CD4-positive, alpha-beta T cell treated with Interleukin-17A for 4 hours (primary cell): ENCODE measurements at places on chromosomes 1 and 21.

GRCh38 chr1:11935057-11935412 lies 518 bp downstream of the PLOD1 start:
- no peak for DNase-seq

GRCh38 chr1:1334835-1335234 lies 3.8 kb downstream of the TAS1R3 start:
- no peak for DNase-seq

DNA sequence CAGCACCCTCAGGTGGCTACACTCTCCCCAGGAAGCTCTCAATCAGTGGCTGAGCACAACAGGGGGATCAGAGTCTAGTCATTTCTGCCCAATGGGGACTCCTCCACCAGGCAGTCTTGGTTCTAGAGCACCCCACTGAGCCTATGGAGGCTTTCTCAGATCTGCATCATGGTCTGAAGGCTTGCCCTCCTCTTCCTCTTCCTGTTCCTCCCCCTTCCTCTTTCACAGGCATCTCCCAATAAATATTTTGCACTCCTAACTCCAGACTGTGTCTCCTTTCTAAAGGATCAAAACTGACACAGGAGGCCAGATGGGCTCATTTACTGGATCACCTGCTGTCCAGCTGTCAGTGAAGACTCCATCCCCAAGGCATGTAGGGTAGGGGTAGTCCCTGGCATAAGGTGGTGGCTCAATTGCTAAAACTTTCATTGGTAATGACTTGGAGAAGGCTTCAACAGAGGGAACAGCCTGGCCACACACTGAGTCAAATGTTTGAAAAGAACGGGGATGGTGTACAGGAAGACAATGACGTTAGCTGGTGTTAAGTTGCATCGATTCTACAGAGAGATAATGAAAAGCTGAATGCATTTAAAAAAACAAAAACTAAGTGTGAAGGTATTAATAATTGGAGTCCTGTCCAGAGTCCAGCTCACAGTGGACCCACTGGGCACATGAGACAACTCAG lies 84.2 kb upstream of the SLC2A1 start:
- no peak for DNase-seq

GRCh38 chr21:46157987-46158451 lies 2.6 kb upstream of the FTCD start:
- DNase-seq: no peak

GRCh38 chr1:172399756-172400721 lies 20.4 kb upstream of the C1orf105 start:
- DNase-seq: no peak

- no peak for DNase-seq
Observed at GRCh38 chr21:42151148-42151947, 67.6 kb upstream of the ABCG1 start.

DNA sequence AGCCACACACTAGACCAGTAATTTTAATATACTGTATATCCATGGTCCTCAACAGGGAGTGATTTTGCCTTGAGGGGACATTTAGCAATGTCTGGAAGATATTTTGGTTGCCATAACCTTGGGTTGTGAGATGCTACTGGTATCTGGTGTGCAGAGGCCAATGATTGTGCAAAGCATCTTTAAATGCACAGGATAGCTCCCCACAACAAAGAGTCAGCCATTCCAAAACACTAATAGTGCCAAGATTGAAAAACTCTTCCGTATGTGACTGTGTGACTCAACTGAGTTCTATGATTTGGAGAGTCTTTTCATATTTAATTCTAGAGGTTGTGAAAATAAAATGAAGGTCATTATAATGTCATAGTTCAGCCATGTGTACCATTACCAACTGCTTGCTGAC lies 141.4 kb upstream of the CACYBP start:
- no peak for DNase-seq

DNA sequence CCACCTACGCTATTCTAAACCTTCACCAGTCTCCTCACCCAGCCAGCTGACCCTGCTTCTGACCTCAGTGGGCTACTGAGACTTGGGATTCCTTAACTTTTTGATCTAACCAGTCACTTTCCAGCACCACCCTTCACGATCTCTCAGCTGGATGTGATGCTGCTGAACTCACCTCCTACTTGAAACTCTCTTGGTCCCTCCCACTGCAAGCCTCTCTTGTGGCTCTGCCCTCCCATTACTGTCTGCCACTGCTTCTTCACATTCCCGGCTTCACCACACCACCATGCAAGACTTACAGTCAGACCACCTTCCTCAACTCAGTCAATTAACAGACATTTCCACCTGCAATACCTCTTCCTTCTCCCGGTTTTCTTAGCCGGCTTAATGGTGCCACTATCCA lies 6.3 kb downstream of the TAF5L start:
- no peak for DNase-seq

DNA sequence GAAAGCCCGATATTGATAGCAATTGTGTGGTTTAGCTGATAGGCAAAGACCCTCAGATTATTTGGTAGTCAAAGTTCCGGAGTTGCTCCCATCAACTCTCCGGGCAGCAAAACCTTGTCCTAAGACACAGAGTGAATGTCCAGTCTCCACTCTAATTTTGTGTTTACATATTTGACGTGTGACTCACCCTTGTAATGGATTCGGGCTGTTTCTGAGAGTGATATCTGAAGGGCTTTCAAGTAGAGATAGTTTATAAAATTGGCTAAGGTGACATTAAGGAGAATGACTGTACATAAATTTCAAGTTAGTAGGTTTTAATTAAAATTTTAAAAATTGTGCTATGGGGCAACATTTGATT lies 154.2 kb downstream of the CNIH3 start:
- DNase-seq: no peak

DNA sequence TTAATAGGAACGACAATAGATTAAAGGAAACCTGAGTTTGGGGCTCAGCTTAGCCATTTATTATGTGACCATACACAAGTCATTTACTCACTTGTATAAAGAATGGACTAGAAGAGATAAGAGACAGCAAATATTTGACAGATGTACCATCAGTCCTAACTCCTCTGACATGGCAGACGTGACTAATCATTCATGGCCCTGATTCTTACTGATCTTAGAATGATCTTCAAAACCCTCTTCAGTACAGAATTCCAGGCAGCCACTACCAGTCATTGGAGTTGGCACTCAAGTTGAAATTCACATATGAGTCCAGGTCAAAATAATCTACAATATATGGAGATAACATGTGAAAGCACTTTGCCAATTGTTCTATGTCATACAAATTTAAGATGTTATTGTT lies 21.0 kb upstream of the POU2F1 start:
- DNase-seq: no peak

DNA sequence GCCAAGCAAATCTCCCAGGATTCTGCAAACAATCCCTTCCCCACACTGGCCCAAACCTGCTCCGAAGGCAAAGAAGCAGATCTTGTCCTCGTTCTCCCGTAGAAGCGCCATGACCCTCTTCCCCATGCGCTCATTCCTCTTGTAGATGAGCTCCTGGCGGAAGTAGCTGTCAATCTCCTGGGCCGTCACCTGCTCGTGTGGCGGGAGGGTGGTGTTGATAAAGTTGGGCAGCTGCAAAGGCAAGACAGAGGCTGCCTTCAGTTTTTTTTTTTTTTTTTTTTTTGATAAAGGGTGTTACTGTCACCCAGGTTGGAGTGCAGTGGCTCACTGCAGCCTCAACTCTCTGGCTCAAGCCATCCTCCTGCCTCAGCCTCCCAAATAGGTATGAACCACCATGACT lies 202.7 kb downstream of the TRABD2B start:
- no peak for DNase-seq

GRCh38 chr21:32256873-32257620 lies 21.8 kb downstream of the MIS18A start:
- DNase-seq: no peak

GRCh38 chr21:19547951-19548840 lies 1144.6 kb upstream of the TMPRSS15 start:
- no peak for DNase-seq

GRCh38 chr1:7299994-7300393 lies 471.1 kb upstream of the VAMP3 start:
- DNase-seq: no peak

- DNase-seq: no peak
Observed at GRCh38 chr1:151980287-151981177, 13.1 kb downstream of the S100A10 start.

GRCh38 chr21:44927587-44928461 lies 7.1 kb upstream of the ITGB2 start:
- peak; percentile 95 for DNase-seq

GRCh38 chr1:59900640-59901039 lies 25.9 kb downstream of the CYP2J2 start:
- DNase-seq: no peak

DNA sequence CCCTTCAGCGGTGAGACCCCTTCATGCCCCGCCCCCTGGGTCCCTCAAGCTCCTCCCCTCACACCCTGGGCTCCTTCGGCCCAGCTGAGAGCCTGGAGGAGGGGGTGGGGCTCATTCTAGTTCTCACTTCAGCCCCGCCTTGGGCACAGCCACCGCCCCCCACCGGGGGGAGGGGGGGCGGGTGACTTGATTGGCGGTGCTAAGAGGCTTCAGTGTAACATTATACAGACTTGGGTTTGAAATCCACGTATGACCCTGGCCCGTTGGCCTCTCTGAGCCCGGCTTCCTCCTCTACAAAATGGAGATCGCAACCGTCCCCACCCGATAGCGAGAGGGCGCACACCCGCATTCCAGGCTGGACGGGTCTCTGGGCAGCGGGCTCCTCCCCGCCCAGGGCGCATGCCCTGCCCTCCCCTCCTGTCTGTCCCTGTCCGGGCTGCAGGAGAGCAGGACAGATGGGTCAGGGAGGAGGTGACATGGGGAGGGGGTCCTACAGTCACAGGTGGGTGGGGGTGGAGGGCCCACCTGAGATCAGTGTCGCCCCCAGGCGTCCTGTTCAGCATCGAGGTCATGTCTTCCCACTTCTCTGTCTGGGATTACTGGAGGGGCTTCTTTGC lies 5.1 kb downstream of the CLCNKB start:
- peak; percentile 69 for DNase-seq

- no peak for DNase-seq
Observed at GRCh38 chr1:168656485-168656884, 72.5 kb downstream of the DPT start.
